ENCODE measurements at places on chromosomes 4 and X.
A peak's percentile ranks its signal among the peaks of the same experiment; 100 is the strongest.

- ATAC-seq: no peak
Measured at GRCh38 chr4:8270912-8271815, 1.6 kb downstream of the HTRA3 start.

DNA sequence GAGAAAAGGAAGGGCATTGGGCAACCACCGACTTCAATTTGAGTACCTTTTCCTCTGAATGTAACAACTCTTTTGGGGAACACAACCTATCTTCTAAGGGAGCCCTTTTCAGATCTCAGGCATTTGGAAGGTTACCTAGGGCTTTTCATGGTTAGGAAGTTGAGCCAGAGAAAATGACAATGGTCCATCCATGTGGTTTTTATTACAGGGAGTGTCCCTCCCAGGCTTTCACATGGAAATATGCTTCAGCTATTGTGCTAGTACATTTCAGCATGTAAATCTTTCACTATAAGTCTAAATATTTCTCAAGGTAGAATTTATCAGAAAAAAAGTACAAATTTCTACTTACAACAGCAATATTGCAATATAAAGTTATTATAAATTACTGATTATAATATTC, 259.8 kb downstream of the IQCM start:
- ATAC-seq: no peak

DNA sequence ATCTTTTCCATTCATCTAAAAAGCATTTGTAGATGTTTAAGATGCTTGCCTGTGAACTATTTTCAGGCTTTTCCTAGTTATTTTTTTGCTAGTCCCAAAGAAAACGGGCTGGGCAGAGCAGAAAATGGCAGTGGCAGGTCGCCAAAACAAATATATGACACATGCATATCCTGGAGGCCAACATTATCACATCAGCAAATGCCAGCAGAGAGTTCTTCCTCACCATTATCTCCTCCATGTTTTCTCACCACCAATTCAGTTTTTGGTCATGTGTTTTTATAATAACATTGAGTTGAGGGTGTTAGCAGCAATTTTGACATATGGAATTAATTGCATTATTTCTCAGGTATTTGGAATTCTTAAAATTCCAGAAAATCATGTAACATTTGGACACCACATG, 97.9 kb upstream of the EOLA2 start:
- no peak for ATAC-seq

DNA sequence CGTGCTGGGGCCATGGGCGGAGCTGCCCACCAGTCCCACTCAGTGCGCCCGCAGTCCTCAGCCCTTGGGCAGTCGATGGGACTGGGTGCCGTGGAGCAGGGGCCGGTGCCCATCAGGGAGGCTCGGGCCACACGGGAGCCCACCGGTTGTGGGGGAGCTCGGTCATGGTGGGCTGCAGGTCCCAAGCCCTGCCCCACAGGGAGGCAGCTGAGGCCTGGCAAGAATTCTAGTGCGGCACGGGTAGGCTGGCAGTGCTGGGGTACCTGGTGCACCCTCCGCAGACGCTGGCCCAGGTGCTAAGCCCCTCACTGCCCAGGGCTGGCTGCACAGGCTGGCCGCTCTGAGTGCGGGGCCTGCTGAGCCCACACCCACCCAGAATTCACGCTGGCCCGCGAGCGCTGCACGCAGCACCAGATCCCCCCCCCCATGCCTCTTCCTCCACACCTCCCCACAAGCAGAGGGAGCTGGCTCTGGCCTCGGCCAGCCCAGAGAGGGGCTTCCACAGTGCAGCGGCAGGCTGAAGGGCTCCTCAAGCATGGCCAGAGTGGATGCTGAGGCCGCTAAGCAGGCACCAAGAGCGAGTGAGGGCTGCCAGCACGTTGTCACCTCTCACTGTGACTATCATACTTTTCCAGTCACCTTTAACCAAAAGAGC, 564.4 kb downstream of the GALNTL6 start:
- ATAC-seq: no peak

GRCh38 chr4:182800216-182800515, 117.0 kb downstream of the DCTD start:
- ATAC-seq: peak; percentile 29

DNA sequence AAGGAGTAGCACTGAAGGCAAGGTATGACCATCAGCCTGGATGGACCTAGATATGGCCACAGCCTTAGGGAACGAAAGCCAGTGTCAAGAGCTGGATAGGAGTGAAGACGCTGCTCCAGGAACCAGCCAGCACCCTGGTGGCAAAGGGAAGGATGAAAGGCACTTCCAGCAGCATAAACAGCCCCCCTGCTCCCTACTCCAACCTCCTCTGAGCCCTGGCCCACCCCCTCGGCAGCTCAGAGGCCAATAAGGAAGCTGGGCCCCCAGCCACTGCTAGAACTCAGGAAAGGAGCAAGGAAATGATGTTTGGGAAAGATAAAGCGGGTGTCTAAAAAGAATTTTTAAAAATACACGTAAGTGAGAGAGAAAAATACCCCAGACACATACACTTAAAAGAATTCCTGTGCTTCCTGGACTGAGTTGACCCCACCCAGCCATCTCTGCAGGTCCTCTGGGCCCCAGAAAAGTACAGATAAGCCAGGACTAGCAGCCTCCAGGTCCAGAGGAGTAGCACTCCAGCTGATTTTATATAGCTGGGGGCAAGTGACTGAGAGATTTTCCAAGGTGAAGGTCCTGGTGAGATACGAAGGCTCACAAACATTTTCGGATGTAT, 170.4 kb downstream of the SHROOM4 start:
- ATAC-seq: no peak

- no peak for ATAC-seq
Measured at GRCh38 chrX:9770319-9770718, 4.7 kb upstream of the GPR143 start.

GRCh38 chrX:145840531-145840930, 22.9 kb downstream of the SLITRK2 start:
- ATAC-seq: no peak

DNA sequence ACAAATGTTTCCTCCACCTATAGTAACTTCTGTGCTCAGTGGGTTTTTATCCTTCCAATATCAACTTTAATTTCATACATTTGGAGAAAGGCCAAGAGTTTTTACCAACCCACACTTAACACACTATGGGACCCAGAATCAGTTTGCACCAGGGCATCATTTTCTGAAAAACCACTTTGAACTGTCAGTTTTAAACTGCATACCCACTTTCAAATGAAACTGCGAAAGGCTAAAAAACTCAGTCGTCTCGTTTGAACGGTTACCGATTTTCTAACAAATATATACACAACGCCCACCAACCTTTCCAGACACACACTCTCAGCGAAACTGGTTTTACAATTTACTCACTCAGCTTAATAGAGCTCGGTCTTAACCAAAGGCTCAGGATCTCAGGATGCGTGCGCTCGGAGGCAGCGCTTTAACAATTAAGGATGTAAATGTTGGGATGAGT, 376 bp downstream of the ABCG2 start:
- peak; percentile 57 for ATAC-seq

DNA sequence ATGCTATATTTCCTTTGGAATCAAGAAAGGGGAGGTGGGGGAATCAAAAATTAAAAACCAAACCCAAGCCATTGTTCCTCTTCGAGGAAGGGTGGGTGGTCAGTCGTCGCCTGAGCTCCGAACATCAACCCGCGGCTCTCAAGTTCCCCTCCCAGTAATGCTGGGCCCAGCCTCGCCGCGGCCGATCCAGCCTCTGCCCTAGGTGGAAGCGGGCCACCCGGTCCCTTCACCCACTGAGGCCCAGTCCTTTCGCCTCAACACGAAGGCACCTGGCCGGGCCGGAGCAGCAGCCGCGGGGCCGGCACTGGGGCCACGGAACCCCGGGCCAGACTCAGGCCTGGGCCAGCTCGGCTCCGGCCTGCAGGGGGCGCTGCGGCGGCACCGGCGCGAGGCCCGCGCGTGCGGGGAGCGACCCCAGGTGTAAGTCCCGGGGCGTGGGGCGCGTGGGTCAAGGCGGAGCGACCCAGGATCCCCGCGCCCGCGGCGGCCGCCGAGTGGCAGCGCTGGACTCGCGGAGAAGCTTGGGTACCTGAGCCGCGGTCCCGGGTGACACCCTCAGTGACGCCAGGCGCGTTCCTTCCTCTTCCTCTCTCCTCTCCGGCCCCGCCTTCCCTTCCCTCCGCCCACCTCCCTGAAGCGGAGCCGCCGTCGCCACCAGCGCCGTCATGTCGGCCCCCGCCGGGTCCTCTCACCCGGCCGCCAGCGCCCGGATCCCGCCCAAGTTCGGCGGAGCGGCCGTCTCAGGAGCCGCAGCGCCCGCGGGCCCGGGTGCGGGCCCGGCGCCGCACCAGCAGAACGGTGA, at the start of gene SEC24B:
Gene SEC24B (plus strand): TSS at position 611 of the 802 bp plus-strand sequence. CDS start 55 bp downstream, at position 666.
- ATAC-seq: peak; percentile 96

GRCh38 chr4:149264093-149264733, 551.4 kb downstream of the IQCM start:
- no peak for ATAC-seq

- ATAC-seq: no peak
Measured at GRCh38 chr4:71229477-71230270, 109.1 kb upstream of the SLC4A4 start.

DNA sequence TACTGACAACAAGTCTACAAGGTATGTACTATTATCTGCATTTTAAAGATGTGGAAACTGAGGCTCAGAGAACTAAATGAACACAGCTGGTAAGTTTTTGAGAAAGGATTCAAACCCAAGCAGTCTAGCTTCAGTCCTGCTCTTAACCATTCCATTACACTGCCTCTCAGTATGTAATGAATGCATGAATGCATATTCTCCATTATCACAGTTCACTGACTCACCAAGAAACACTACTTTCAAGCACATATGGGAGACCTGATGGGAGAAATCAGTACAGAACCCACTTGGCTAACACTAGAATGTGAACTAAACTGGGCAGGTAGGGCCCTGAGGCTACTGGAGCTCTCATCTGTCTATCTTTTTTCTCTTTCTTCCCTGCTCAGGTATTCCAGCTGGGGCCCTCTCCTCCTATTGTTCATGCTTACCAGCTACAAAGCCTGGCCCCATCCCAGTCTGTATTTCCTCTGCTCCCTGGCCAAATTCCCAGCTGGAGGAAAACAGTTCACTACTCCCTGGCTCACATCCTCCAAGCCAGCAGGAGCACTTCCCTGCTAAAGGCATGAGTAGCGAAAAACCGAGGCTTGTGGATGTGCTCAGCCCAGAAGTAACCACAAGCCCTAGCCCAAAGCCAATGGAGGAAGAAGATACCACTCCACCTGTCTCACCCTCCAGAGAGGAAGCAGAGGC, 178.2 kb upstream of the ARHGEF9 start:
- ATAC-seq: no peak

DNA sequence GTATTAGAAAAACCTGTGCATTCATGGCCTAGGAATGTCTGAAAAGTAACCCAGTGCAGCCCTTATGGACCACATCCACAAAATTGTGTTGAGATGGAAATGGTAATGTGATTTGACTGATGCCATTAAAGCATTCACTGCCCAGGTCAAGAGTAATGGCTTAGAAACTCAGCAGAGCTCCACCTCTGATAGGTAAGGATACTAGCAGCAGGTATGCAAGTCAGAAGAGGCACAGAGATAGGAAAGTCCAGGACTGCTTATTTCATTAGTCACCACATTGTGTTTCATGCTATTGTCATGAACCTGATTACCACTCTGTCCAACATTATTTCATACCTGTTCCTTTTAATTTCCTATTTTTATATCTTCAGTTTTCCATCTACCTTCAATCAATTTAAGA, 2042.2 kb downstream of the ARAP2 start:
- no peak for ATAC-seq

GRCh38 chrX:72107841-72108595, 23.7 kb downstream of the RTL5 start:
- no peak for ATAC-seq

GRCh38 chr4:165757451-165757850, 115.6 kb upstream of the TLL1 start:
- ATAC-seq: no peak

GRCh38 chr4:39544580-39545315, 17.5 kb upstream of the UGDH start:
- ATAC-seq: no peak

DNA sequence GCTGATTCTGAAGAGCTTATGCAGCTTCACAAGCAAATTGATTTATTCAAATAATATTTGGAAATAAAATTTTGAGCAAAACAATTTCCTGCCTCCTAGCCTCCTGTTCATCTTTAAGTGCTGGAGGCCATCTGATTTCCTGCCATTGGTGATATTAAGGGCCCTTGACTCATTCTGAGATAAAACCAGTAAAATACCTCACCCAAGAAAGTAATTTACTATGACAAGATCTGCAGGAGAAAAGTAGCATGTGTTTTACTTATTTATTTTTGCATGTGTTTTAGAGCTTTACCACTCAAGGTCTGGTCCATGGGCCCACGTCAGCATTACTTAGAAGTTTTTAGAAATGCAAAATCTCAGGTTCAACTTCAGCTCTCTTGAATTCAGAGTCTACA, 67.7 kb downstream of the DCLK2 start:
- ATAC-seq: no peak

DNA sequence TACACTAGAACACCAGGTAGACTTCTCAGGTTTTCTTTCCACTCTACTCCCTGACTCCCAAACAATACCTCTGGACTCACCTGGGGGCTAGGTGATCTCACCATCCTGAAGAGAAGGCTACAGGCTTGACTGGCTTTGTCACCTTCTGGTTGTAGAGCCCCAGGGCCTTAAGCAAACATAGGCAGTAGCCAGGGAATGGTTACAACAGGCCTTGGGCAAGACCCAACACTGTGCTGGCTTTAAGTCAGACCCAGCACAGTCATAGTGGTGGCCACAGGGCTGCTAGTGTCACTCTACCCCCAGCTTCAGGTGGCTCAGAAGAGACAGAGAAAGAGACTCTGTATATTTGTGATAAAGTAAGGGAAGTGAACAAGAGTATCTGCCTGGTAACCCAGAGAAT, 118.1 kb upstream of the EMCN start:
- ATAC-seq: no peak

DNA sequence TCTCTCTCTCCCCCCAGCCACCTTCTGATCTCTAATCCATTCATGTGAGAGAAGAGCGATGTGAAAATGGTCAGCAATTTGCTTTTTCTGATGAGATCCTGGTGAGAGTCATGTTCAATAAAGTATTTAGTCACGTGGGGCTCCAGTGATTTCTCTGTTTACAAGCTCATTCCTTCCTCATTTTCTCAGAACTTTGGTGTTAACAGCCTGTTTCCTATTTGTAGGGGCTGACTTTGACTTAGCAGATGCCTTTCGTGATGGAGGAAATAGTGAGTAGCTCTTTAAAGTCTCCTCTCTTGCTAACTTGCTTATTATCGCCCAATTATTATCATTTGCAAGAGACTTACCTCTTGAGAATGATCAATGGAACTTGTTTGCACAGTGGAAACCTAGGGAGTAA, 72.6 kb upstream of the CD99 start:
- ATAC-seq: no peak

- ATAC-seq: no peak
Measured at GRCh38 chrX:30246769-30247489, at the start of gene MAGEB1. TSS of gene MAGEB1 (plus strand) at chrX:30247146. CDS start at chrX:30250494, 3,348 bp downstream.

GRCh38 chr4:18180122-18180521, 158.6 kb upstream of the LCORL start:
- no peak for ATAC-seq

- no peak for ATAC-seq
Measured at GRCh38 chr4:32003548-32003947, 1283.4 kb downstream of the PCDH7 start.

- ATAC-seq: no peak
Measured at GRCh38 chrX:1443496-1444075, 9.1 kb downstream of the ASMTL start.

GRCh38 chr4:36255577-36255976, 11.3 kb upstream of the ARAP2 start:
- peak; percentile 87 for ATAC-seq

- peak; percentile 85 for ATAC-seq
Measured at GRCh38 chr4:40763228-40763716, 13.5 kb downstream of the NSUN7 start.
